ENCODE measurements at places on chromosomes 3 and 15.

DNA sequence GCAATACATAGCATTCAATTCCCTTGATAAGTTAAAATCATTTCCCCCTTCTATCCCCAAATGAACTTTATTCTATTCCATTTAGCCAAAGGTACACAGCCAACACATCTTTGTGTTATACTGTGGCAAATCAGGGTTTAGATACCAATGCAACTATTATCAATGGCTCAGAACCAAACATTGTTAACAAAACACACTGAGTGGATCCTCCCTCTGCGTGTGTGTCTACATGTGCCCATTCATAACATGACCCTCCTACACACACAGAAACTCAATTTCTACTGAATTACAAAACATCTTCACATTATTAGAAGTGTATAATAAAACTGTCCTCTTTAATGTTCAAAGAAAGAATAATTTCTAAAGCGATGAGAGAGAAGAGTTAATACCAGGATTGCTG, 1.3 kb downstream of the TTBK2 start:
- DNase-seq: no peak

- DNase-seq: no peak
These were observed 117.4 kb upstream of the MBNL1 start for GRCh38 chr3:152151216-152151876.

DNA sequence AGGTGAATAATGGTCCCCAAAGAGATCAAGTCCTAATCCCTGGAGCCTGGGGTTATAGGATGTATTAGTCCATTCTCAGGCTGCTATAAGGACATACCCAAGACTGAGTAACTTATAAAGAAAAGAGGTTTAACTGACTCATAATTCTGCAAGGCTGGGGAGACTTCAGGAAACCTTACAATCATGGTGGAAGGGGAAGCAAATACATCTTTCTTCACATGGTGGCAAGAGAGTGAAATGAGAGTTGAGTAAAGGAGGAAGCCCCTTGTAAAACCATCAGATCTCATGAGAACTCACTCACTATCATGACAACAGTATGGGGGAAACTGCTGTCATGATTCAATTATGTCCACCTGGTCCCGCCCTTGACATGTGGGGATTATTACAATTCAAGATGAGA, 142.9 kb upstream of the ANKRD28 start:
- no peak for DNase-seq

- no peak for DNase-seq
These were observed 2.6 kb upstream of the FLNB start for GRCh38 chr3:58005669-58006068.

DNA sequence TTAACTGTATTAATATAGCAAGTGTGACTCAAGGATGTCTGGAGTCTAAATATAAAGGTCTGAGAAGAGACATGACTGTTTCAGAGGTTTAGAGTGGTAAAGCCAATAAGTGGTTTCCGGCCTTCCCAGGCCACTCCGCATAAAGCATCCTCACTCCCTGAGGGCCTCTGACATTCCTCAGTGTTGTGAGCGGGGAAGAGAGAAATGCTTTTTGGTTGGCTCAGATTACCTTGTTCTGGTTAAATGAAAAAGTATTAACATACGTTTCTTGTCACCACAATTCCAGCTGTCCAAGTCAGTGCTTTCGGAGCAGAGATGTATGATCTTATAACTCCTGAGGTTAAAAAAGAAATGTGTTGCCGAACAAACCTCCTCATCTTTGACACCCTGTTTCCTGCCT, 103.8 kb downstream of the RBMS3 start:
- DNase-seq: no peak

GRCh38 chr3:133478624-133479023, 78.8 kb downstream of the BFSP2 start:
- no peak for DNase-seq

DNA sequence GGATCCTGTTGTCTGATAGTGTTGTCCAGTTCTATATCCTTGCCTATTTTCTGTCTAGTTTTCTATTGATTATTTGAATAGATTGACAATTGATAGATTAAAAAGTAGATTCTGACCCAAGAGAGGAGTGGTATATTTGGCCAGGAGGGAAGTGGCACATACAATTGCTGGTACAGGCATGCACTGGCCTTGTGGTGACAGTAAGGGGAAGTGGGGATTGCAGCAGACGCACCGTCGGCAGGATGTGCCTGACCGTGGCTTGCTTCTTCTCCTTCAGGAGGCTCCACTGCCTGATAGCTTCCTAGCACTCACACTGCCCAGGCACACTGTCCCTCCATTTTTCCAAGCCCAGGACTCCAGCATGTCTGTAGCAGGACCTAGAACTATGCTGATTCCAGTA, 10.5 kb downstream of the GABRG3 start:
- DNase-seq: no peak

- no peak for DNase-seq
These were observed 73.0 kb downstream of the MYH15 start for GRCh38 chr3:108437439-108437838.

DNA sequence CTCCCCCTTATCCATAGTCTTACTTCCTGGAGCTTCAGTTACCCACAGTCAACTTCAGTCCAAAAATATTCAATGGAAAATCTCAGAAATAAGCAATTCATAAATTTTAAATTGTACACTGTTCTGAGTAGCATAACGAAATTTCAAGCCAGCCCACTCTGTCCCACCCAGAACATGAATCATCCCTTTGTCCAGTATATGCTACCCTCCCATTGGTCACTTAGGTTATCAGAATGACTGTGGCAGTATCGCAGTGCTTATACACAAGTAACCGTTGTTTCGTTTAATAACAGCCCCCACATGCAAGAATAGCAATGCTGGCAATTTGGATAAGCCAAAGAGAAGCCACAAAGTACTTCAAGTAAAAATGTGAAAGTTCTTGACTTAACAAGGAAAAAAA, 325.3 kb upstream of the ADAMTS9 start:
- no peak for DNase-seq

- DNase-seq: no peak
These were observed 60.3 kb upstream of the PSMD6 start for GRCh38 chr3:64083575-64083974.

Data from germinal center (tissue), 1 donor.